ENCODE measurements at places on chromosomes 4 and X.

DNA sequence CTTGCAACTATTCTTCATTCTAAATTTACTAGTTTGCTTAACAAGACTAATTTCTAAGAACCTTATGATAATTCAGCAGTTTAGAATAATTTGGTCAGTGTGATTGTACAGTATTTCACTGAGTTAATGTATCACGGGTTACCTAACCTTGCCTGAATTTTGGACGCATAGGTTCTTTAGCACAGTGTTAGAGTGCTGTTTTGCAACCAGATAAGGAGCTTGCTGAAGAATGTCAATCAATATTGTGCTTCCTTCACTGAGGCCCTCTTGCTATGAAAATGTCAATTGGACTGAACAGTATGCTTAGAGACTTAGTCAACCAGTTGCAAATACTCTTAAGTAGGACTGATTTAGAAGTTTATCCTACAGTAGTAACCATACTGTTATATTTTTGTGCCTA, 19.6 kb downstream of the VAMP7 start:
- DNase-seq: no peak

DNA sequence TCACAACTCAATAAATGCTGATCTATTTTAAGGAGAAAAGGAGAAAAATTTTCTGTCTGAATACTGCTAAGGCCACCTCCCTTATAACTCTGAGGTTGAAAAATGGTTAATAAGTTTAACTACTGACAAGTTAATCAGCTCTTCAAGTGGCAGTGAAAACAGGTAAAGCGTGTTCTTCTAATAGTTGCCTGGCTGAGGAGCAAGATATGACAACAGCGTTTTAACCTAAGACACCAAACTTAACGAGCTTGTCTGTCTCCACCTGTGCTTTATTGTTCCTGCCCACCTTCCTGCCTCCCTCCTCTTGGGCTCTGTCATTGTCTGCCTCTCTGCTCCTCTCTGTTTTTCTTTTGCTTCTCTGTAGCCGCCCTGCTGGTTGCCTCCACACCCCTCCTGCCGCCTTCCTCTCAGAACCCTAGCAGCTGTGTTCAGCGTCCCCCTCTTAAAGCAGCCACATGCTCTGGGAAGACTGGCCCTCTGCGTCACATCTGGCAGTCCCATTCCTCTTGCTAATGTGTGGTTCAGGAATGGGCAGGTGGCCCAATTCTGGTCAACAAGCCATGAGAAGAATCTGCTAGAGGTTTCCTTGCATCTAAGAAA, 4.3 kb upstream of the TSPAN5 start:
- no peak for DNase-seq

GRCh38 chr4:53928825-53929224, 135.6 kb downstream of the CHIC2 start:
- DNase-seq: no peak

DNA sequence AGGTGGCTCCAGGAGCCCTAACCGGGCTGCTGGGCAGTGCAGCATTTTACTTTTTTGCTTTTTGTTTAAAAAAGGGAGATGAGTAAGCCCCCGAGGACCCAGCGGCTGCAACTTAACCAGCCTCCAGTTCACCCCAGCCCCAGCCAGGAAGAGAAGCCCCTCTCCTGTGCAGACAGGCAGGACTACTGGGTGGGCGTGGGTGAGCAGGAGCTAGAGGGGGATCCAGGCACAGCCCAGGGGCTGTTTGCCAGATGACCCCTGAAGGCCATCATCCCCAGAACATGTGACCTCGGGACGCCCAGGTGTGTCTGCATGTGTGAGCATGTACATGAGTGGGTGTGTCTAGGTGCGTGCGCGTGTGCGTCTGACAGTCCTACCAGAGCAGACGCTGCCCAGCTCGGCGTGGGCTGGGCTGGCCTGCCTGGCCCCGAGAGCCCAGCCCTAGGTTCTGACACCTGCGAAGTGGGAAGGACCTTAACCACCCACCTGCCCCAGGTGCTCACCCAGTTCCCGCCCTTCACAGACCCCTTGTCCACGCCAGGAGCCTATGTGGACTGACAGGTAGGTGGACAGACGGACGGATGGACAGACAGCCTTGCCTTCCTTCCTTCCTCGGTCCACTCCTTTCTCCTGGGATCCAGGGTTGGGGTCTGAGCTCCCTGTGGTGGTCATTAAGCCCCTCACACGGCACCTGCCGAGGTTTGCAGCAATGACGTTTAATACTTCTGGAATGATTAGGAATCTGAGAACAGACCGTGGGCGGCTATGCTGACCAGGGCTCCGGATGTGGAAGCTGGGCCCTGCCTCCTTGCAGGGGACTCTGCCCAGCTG, 7.8 kb upstream of the HAUS3 start:
- no peak for DNase-seq

Measured in right hindlimb (tissue), 1 donor.